ENCODE measurements at places on chromosomes 4 and X. TPM values are rescaled to one million over a fixed set of nuclear protein-coding genes. Genes with fewer than 3 reads are reported as not detected.
A peak's percentile ranks its signal among the peaks of the same experiment; 100 is the strongest.

The PLXNB3 gene
- 7.9 TPM for total RNA-seq

The TMPRSS11A gene
- not detected for total RNA-seq

The ATXN3L gene
- not detected for total RNA-seq

GRCh38 chr4:2865196-2865780 lies 21.6 kb downstream of the ADD1 start:
- ATAC-seq = no peak

- no peak for ATAC-seq
Measured at GRCh38 chr4:81179326-81179725, 35.7 kb downstream of the PRKG2 start.

DNA sequence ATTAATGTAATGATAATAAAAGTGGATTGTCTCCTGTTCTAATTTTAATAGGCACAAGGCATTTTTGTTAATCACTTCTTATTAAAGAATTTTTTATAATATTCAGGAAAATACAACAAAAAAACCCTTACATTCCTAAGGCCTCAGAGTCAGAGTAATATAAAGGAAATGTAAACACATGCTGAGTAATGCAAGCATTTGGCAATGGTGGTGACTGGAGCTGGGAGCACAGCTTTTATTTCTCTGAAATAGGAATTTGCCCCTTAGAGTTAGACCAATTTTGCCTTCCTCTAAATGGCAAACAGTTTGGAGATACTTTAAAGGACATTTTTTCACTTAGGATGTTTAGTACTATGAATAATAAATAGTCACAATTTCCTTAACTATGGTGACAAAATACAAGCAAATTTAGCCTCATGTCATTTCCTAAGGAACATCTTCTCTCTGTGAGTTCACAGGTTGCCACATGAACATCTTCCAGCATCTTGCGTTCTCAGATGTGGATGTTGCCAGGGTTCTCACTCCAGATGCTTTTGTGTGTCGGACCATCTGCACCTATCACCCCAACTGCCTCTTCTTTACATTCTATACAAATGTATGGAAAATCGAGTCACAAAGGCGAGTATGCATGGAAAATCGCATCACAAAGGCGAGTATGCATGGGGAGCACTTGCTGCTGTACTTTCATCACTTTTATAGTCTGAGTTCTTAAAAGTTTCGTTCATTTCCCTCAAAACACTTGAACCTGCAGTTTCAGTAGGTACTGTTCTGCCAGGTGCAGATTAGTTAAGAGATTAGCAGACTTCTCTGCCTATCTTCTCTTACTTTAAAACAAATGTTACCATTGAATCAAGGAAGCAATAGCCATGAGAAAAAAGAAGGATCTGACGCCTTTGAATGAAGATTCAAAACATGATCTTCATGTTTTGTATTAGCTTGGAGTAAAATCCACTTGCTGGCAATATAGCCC lies 15.9 kb upstream of the F11 start:
- no peak for ATAC-seq

DNA sequence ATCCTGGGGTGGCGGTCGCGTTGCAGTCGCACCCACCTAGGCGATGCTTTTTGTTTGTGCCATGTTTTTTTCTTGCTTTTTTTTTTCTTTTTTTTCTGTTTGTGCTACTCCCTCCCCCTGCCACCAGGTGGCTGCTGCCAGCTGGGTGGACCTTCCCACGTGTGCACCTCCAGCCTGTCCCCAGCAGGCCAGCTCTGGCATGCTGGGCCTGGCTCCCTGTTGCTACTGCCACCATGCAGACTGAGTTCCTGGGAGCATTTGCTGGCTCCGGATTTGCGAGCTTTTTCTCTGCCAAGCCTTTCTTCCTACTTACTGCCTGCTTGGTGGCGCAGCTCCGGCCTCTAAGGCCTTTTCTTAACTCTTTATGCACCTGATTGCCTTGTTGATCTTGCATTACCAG lies 161.2 kb upstream of the WDFY3 start:
- ATAC-seq = no peak

- ATAC-seq = no peak
Measured at GRCh38 chrX:3271183-3271833, 75.1 kb downstream of the MXRA5 start.

DNA sequence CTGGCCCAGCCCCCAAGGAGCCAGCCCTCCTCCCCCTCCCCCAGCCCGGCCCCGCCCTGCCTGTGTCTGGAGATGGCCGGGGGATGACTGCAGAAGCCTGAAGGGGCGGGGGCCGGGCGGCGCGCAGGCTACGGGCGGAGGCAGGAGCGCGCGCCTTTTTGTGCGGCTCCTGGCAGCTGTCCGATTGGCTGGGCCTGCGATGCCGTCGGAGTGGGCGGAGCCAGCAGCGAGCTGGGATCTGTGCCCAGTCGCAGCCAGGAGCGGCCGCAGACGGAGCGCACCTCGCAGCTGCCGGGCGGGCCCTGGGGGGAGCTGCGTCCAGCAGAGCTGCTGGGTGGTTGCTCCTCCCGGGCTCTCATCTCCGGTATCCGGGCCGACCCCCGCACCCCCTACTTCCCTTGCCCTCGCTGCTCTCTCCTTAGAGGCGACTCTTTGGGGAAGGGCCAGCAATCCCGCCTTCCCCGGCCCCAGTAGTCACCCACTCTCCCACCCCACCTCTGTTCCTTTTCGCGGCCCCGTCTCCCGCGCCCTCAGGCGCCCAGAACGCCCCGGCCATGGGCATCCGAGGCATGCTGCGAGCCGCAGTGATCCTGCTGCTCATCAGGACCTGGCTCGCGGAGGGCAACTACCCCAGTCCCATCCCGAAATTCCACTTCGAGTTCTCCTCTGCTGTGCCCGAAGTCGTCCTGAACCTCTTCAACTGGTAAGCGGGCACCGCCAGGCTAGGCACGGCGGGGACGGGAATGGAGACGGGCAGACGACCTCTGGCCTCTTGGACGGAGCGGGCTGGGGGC lies at the start of gene GABRQ:
Gene GABRQ (plus strand): TSS at position 247 of the 794 bp plus-strand sequence. CDS start 308 bp downstream, at position 555.
- ATAC-seq = no peak

- no peak for ATAC-seq
Measured at GRCh38 chr4:34250562-34250961, 1993.8 kb downstream of the ARAP2 start.

- ATAC-seq = peak; percentile 46
Measured at GRCh38 chrX:24025741-24026403, 1.1 kb downstream of the KLHL15 start.

- ATAC-seq = no peak
Measured at GRCh38 chr4:77100234-77100633, 24.4 kb upstream of the CCNI start.

DNA sequence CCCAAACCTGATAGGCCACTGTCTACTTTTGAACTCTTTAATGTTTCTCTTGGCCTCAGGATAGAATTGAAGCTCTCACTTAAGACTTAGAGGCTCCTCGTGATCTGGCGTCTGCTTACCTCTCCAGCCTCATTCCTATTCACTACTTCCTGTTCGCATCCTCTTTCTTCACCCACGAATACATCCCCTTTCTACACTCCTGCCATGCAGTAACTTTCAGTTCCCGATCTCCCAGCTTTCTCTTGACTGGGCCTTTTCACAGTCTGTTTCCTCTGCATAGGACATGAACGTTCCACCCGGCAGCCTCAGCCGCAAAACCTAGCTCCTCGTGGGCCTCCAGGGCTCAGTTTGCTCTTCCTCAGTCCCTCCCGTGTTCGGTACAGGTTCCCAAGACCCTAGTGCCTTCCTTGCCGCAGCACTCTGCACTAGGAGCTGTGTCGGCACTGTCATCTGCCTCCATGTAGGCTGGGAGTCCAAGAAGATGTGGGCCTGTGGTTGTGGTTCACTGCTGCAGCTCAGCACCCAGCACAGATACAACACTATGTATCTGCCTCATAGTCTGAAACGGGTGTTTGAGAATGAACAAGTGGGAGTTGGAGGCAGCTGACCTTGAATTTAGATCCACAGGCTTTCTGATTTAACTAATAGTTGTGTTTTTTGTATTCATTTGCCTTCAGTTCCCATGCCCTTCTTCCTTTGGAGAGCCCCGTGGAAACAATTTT lies 15.8 kb downstream of the RPL39 start:
- no peak for ATAC-seq

DNA sequence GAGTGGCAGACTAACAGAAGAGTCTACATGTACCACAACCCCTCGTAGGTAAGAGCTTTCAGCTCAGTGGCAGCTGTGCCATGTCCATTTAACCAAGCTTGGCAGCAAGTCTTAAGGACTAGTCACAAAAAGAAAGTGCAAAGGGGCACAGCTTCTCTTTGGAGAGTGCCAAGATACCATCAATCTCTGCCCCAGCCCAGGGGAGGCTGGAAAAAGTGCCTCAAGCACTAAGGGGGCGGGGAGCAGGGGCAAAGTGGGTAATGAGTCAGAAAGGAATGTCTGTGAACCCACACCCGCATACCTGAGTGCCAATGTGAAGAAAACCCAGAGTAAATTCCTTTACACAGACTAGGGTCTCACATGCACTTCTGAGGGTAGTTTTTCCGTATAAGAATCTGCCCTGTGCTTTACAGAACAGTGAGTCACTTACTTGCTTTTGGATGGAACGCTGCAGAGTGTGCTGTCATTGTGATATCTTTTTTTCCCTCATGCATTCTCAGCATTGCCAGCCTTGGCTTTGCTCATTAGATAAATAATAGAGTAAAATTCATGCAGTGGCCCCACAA lies 219.8 kb downstream of the ZNF674 start:
- peak; percentile 81 for ATAC-seq

GRCh38 chr4:139686130-139686529 lies 20.5 kb downstream of the MGST2 start:
- no peak for ATAC-seq

GRCh38 chr4:26058537-26058936 lies 144.5 kb downstream of the SMIM20 start:
- ATAC-seq = peak; percentile 97

GRCh38 chrX:18065956-18066355 lies 154.7 kb downstream of the BEND2 start:
- ATAC-seq = no peak
